ENCODE measurements at places on chromosomes 1 and 21.

GRCh38 chr1:207983044-207983635, 72.2 kb upstream of the CD34 start:
- DNase-seq = no peak

DNA sequence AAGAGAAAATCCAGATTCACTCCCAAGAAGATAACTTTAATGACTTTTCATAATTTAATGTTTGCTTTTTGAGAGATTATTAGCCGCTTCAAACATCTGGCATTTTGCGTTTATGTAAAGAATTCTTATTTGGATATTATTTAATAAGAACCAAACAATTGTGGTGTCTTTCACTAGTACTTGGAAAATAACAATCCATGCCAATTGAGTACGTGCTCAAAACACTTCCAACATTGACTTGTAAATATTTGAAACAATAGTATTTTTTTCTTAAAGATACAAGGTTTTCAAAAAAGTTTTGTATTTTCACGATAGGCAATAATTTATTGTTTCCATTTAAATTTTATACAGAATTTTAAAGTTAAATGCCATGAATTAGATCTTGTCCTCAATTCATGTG, 498.7 kb downstream of the AMY1C start:
- no peak for DNase-seq

GRCh38 chr1:64505232-64505943, 35.5 kb downstream of the CACHD1 start:
- no peak for DNase-seq

GRCh38 chr1:230682274-230682673, 31.6 kb downstream of the AGT start:
- peak; percentile 75 for DNase-seq

- no peak for DNase-seq
These were observed 4.9 kb downstream of the RCAN1 start for GRCh38 chr21:34609933-34610549.

DNA sequence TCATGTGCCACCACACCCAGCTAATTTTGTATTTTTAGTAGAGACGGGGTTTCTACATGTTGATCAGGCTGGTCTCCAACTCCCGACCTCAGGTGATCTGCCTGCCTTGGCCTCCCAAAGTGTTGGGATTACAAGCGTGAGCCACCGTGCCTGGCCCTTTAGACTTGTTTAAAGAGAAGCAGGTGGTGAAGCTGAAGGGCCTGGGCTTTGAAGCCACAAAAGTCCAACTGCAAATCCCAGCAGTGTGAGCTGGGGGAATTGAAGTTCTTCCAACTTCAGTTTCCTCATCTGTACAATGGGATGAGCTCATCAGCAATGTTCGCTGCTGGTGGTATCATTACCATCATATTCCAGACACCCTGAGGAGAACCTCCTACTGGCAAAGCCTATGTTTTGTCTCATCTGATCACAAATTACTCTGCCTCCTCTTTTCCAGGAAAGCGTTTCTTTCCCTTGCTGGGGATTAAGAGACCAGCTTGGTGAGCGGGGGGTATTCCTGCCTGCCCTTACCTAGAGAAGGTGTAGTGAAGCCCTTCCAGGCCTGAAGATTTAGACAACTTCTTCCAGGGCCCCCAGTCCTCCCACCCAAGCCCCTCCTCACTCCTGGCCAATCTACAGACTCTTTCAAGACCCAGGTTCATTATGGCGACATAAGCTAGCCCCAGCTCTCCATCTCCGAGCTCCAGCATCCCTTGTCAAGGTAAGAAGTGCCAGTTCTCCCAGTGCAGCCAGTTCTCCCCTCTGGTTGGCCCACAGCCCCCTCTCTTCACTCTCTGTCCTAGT, 2.4 kb upstream of the SHISA4 start:
- DNase-seq = no peak

DNA sequence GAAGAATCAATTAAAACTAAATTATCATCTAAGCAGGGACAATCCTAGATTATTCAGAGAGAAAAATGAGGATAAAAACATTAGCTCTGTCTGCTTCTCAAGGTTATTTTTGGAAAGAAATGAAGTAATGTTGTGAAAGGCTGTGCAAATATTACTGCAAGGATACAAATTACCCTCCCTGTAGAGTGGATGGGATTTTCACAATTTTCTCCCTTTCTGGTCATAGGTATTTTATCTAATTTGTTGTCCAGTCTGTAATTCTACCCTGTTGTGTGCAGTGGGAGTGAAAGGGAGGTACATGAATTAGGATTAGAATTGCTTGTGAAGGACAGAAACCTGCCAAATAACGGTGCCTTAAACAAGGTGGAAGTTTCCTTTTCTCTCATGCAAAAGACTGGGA, 54.7 kb downstream of the MAP3K7CL start:
- no peak for DNase-seq

DNA sequence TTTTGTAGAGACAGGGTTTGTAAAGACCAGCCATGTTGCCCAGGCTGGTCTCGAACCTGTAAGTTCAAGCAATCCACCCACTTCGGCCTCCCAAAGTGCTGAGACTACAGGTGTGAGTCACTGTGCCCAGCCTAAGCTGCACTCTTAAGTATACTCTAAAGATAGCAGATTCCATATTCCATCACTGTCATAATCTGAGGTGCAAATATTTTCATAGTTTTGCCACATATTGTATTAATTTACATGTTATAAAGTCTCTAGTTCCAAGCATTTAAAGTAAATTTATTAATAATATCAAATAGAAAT, 121.3 kb downstream of the HFM1 start:
- DNase-seq = no peak

GRCh38 chr1:115437196-115437595, 99.1 kb upstream of the NGF start:
- no peak for DNase-seq

- DNase-seq = peak; percentile 50
These were observed at the start of gene UAP1 for GRCh38 chr1:162561616-162562469. Gene UAP1 (plus strand): TSS chr1:162561722. CDS start chr1:162566069, 4,347 bp downstream.

- DNase-seq = no peak
These were observed 51.9 kb upstream of the ZNF326 start for GRCh38 chr1:89942825-89943658.

GRCh38 chr1:85133565-85134159, 67.2 kb downstream of the SYDE2 start:
- DNase-seq = no peak

GRCh38 chr21:14480411-14481031, 65.6 kb downstream of the SAMSN1 start:
- no peak for DNase-seq

DNA sequence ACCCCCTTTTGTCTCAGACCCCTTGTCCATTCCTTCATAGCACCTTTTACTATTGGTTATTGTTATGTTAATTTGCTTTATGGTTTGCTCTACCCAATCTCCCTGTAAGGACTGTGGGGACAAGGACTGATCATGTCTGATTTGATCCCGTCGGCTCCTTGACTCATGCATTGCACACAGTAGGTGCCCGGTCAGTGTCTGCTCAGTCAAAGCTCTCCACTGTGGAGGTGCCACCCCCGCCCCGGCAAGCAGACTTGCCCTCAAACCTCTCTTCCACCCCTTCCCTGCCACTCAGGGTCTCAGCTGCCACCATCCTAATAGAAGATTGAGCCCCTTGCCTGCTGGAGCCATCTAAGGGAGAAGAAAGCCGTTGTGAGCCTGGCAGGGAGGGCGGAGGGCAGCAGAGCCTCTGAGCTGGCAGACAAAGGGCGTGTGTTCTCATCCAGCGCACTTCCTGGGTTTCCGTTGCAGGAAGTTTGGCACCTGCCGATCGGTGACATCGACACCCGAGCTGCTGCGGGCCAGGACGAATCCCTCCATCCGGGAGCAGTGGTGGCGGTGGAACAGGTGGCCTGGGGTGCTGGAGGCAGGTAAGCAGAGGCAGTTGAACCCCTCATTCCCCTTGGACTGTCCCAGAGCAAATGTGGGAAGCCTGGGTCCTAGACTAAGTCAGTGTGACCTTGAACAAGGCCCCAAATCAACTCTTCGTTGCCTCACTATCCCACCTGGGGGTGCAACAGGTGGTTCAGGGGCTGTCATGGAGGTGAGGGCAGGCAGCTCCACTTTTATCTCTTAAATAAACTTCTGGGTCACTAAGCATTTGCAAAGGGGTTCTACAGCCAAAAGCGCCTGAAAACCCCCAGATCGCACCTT, 2.2 kb upstream of the FBLIM1 start:
- DNase-seq = no peak

GRCh38 chr1:169364948-169365347, 2.6 kb downstream of the NME7 start:
- no peak for DNase-seq

- DNase-seq = no peak
These were observed 214.7 kb downstream of the SDCCAG8 start for GRCh38 chr1:243470502-243470901.

GRCh38 chr1:224133741-224134299, 19.9 kb downstream of the FBXO28 start:
- DNase-seq = no peak

GRCh38 chr1:200282497-200283122, 127.2 kb downstream of the ZNF281 start:
- no peak for DNase-seq

DNA sequence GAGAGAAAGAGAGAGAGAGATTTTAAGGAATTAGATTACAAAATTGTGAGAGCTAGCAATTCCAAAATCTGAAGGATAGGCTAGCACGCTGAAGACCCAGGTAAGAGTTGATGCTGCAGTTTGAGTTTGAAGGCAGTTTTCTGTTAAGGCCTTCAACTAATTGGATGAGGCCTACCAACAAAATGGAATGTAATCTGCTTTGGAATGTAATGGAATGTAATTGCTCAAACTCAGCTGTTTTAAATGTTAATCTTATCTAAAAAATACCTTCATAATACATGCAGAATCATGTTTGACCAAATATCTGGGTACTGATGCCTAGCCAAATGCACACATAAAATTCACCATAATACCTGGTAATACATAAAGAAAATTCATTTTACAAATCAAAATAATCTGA, 976.1 kb downstream of the LTN1 start:
- DNase-seq = no peak

GRCh38 chr1:181180407-181181031, 92.0 kb downstream of the IER5 start:
- no peak for DNase-seq

GRCh38 chr1:109977657-109978378, 6.7 kb upstream of the AHCYL1 start:
- DNase-seq = no peak

GRCh38 chr1:66282891-66283621, 250.9 kb upstream of the SGIP1 start:
- DNase-seq = no peak

GRCh38 chr1:97158691-97159096, 437.1 kb downstream of the PTBP2 start:
- no peak for DNase-seq

DNA sequence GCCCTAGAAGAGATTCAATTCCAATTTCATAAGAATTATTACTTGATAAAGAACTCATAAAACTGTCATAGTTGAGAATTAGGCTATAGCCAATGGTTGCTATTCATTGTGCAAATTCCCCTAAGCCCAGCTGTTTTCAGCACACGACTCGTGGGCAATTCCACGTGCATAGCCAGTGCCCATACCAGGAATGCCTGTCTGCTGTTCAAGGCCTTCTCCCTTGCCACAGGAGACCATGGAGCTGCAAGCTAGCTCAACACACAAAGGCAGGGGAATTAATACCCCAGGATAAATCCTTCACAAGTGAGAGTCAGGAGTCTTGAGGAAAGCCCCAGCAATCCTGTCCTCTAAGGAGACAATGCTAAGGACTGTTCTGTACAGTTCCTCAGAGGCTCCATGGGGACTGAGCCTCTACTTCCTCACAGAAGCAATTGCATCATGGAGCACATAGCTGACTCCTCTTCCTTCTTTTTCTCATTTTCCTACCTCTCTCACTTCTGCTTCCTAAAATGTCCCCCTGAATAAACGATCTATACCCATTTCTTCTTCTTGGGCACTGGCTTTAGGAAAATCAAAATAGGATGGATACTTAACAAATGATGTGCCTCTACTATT, 19.1 kb upstream of the CHRM3 start:
- no peak for DNase-seq

DNA sequence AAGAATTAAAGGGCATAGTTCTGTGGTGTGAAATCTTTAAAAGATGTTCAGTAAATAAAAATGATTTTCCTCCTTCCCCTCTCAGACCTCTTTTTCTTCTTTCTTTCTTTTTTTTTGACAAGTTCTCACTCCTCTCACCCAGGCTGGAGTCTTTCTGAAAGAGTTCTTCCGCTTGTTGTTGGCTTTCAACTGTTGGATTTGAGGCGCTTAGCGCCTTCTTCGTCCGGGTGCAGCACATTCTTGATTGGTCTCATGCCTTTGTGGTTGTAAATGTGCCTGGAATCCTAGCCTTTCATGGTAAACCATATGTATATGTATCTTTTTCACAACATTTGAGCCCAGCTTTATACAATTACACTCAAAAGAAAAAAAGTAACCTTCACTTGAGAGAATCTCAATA, 980 bp upstream of the METTL18 start:
- no peak for DNase-seq

- no peak for DNase-seq
These were observed 85.2 kb downstream of the ARHGEF10L start for GRCh38 chr1:17624611-17625233.

GRCh38 chr1:151539321-151540020, 638 bp upstream of the TUFT1 start:
- no peak for DNase-seq

GRCh38 chr1:29478151-29478791, 241.9 kb downstream of the PTPRU start:
- DNase-seq = no peak

- no peak for DNase-seq
These were observed 120.2 kb downstream of the PLD5 start for GRCh38 chr1:242404296-242404695.

DNA sequence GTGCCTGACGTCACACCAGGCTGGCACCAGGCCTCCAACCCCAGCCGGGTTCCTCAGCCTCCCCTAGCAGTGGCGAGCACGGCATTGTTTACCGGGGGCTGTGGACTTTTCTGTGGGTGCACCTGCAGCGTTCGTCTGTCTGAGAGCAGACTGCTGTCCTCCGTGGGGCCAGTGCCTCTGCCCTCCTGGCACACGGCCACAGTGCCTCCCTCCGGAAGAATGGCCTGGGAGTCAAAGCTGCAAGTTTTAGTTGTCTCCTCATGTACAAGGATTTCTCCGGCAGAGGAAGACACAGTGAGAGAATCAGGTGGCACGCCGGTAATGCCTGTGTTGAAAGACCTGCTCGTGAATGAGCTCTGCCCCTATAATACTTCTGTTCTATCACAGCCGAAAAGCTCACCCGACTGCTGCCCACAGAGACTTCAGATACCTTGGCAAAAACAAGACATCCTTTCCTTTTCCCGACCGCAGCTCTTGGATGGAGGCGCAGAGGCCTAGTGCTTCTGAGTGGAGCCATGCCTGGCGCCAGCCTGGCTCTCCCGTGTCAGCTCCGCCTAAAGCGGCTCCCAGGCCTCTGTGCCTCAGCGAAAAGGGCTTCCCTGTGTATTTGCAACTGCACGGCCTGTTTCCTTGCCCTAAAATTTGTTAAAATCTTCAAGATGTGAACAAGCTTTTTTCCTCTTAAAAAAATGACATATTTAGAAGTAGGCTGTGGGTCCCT, 71.4 kb downstream of the AGPAT3 start:
- no peak for DNase-seq

All from hypothalamus (tissue), 51 donors.